ENCODE measurements at places on chromosomes 11 and 22. TPM values are rescaled to one million over a fixed set of nuclear protein-coding genes. Genes with fewer than 3 reads are reported as not detected.

The SLC22A25 gene
- not detected for total RNA-seq

The INPP5J gene
- total RNA-seq: 0.14 TPM

The COX8A gene
- 445 TPM for total RNA-seq

The OR51B2 gene
- not detected for total RNA-seq

The APOBEC3F gene
- 39.8 TPM for total RNA-seq

The RHOD gene
- 0.52 TPM for total RNA-seq

The CCDC88B gene
- total RNA-seq: 164 TPM

The NCR3LG1 gene
- 0.47 TPM for total RNA-seq

The PHLDB1 gene
- 0.91 TPM for total RNA-seq

DNA sequence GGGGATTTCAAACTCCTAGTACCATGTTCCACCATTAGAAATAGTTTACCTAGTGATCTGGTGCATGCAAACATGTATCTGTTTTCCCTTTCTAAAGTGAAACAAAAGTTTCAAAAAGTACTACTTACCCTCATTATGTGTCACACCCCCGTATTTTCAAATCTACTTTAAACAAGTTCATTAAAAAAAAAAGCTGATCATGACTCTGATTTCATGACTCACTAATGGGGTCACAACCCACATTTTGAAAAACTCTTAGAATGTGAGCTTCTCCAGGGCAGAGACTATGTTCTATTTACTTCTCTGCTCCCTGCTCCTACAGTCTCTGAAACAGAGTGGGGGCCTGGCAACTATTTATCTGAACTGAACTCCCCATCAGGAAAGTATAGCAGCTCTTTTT is 18.2 kb downstream of the CHRM1 start:
- H3K4me1 ChIP-seq: peaks cover 28% of the 10 kb centered on the region
- peaks cover 44% of the 10 kb centered on the region for H3K27me3 ChIP-seq
- H3K27ac ChIP-seq: no peak overlapping the region
- no peak for DNase-seq

DNA sequence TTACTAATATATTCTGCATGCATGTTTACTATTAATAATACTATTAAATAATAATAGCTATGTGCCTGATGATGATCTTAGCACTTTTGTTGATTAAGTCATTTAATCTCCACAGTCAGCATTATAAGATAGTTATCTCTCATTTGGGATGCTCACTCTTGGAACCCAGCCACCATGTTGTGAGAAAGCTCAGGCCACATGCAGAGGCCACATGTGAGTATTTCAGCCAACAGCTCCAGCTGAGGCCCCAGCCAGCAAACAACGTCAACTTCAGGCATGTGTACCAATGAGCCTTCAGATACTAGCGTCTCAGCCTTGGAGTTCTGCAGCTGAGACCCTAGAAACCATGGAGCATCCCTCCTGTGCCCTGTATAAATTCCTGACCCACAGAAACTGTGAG is 798.1 kb upstream of the LRRC4C start:
- no peak for DNase-seq
- no peak overlapping the region for H3K27ac ChIP-seq
- no peaks in the 10 kb centered on the region for H3K27me3 ChIP-seq
- no peaks in the 10 kb centered on the region for H3K4me1 ChIP-seq

GRCh38 chr22:42856179-42856864 is 751 bp downstream of the ARFGAP3 start:
- peaks cover 9% of the 10 kb centered on the region for H3K4me1 ChIP-seq
- H3K27ac ChIP-seq: peak overlapping the region; percentile 85
- H3K36me3 ChIP-seq: peaks cover 6% of the 10 kb centered on the region
- H3K27me3 ChIP-seq: no peaks in the 10 kb centered on the region
- DNase-seq: peak; percentile 75

DNA sequence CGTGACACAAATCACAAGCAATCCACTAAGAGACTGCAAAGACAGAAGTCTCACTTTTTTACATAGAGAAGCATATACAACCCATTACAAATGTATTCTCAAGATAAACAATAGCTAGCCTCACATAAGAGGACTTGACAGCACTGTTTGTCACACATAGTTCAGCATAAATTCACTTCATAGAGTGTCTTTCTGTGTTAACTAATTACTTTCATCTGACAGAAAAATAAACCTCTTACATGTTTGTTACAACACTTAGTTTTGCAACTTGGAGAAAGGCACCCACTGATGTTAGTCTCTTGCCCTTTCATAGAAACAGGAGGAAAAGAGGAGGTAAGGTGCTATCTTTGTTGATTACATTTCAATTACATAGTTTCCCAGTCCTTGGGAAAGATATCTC is 2221.9 kb upstream of the RAG2 start:
- H3K4me3 ChIP-seq: no peak overlapping the region
- no peaks in the 10 kb centered on the region for H3K36me3 ChIP-seq
- DNase-seq: no peak
- H3K27ac ChIP-seq: no peak overlapping the region
- H3K27me3 ChIP-seq: no peaks in the 10 kb centered on the region

GRCh38 chr22:21032868-21033688 is 717 bp upstream of the SLC7A4 start:
- H3K27ac ChIP-seq: no peak overlapping the region
- peaks cover 15% of the 10 kb centered on the region for H3K4me1 ChIP-seq
- H3K4me3 ChIP-seq: no peak overlapping the region
- DNase-seq: no peak

GRCh38 chr22:22761606-22761962 is 117.2 kb downstream of the GGTLC2 start:
- H3K4me1 ChIP-seq: peaks cover 20% of the 10 kb centered on the region
- H3K27me3 ChIP-seq: peaks cover 2% of the 10 kb centered on the region
- H3K36me3 ChIP-seq: no peaks in the 10 kb centered on the region
- no peak for DNase-seq
- no peak overlapping the region for H3K4me3 ChIP-seq
- no peak overlapping the region for H3K27ac ChIP-seq

- no peaks in the 10 kb centered on the region for H3K27me3 ChIP-seq
- H3K4me1 ChIP-seq: peaks cover 32% of the 10 kb centered on the region
- H3K36me3 ChIP-seq: peaks cover 32% of the 10 kb centered on the region
- H3K4me3 ChIP-seq: peak overlapping the region; percentile 94
Observed at GRCh38 chr11:114398303-114398920, 1.9 kb downstream of the C11orf71 start.

DNA sequence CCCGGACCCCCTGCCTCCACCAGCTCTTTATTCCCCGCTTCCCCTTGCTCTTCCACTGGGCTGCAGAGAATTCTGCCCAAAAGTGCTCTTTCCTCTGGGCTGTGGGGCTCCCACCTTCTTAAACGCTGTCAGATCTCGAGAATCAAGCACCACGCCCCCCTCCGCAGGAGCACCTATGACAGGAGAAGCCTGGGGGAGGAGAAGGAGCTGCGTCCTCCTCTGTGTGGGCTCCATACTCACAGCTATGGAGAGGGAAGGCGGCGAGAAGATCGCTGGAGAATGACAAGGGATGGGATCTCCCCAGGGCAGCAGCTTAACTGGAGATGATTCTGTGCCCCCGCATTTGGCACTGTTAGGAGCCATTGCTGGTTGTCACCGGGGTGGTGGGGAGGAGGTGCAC is 19.7 kb downstream of the SHISAL1 start:
- no peaks in the 10 kb centered on the region for H3K36me3 ChIP-seq
- H3K27me3 ChIP-seq: peaks cover 4% of the 10 kb centered on the region
- no peaks in the 10 kb centered on the region for H3K4me1 ChIP-seq
- H3K4me3 ChIP-seq: no peak overlapping the region

DNA sequence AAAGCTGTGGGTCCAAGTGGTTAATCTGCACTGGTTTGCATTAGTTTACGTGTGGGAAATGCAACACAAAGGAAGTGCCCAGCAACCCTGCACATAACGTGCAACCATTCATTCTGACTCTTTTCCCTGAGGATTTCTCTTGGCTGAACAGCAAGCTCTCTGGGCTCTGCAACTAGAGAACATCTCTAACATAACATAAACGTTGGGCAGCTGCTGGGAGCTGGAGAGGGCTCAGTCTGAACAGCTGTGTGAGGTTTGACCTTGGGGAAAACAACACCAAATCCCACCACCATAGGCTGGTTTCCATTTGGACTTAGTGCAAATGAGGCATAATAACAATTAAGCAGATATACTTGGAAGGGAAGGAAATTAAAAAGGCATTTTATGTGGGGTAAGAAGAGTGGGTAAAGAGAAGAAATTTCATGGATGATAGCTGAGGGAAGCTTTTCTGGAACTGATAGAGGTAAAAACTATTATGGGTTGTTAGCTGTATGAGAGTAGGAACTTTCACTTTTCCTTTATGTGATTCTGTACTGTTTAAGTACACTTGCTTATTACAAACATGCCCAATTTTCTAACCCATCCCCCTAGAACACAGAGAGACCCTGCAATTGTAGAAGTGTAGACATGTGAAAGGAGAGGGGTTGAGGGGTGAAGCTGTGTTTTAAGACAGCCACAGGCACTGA is 76.2 kb downstream of the SNX19 start:
- no peaks in the 10 kb centered on the region for H3K36me3 ChIP-seq
- H3K27ac ChIP-seq: no peak overlapping the region
- H3K27me3 ChIP-seq: peaks cover 38% of the 10 kb centered on the region
- H3K4me1 ChIP-seq: no peaks in the 10 kb centered on the region
- no peak for DNase-seq
- H3K4me3 ChIP-seq: no peak overlapping the region

- H3K27me3 ChIP-seq: no peaks in the 10 kb centered on the region
- H3K36me3 ChIP-seq: no peaks in the 10 kb centered on the region
- no peak for DNase-seq
- H3K4me3 ChIP-seq: no peak overlapping the region
- no peak overlapping the region for H3K27ac ChIP-seq
Observed at GRCh38 chr11:104390651-104391050, 226.7 kb upstream of the PDGFD start.

DNA sequence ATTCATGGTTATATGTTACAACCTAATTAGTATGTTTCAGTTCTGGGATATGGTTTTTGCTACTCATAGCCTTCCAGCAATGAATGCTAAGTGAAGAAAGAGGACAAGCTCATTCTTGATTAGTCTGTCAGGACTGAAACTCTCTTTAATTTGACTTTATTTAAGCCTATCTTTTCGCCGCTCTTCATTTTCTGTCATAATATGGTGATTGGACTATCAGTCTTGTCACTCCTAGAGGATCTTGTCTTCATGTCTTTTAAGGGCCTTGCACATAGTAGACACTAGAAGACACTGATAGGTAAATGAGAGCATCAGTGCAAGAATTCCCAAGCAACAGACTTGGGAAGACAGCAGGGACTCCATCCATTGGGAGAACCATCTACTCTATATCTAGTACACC is 18.9 kb upstream of the MTCH2 start:
- no peak overlapping the region for H3K27ac ChIP-seq
- H3K4me1 ChIP-seq: peaks cover 3% of the 10 kb centered on the region
- no peak for DNase-seq
- no peak overlapping the region for H3K4me3 ChIP-seq
- H3K27me3 ChIP-seq: peaks cover 2% of the 10 kb centered on the region
